ENCODE measurements at places on chromosomes 2 and 18.

- DNase-seq: no peak
Observed at GRCh38 chr2:196275646-196276352, 104.4 kb upstream of the STK17B start.

GRCh38 chr2:105774781-105775337 is 30.1 kb downstream of the NCK2 start:
- no peak for DNase-seq

- peak; percentile 65 for DNase-seq
Observed at GRCh38 chr2:68925295-68925896, 27.3 kb downstream of the GKN2 start.

DNA sequence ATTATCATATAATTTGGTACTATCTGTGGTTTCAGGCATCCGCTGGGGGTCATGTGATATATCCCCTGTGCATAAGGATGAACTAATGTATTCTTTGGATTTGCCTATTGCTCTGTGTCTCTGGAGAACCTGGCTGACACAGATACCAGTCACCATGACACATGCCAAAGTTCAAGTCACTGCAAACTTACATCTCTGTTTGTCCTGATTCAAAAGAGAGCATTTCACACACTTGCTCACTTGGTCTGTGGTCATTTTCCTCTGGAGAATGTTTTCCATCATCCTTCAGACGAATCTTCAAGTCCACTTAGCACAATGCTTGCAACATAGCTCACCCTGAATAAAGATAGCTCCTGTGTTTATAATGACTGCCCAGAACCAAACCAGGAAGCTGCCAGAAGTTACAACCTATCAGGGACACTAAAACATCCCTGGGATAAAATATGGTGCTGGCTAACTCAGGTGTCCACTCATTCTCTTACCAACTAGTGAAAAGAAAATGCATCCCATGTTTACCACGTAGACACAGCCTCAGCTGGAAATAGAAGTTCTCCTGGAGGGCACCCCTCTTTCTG is 18.1 kb downstream of the SULT1C3 start:
- no peak for DNase-seq

- DNase-seq: no peak
Observed at GRCh38 chr2:207683879-207684627, 27.4 kb upstream of the CCNYL1 start.

DNA sequence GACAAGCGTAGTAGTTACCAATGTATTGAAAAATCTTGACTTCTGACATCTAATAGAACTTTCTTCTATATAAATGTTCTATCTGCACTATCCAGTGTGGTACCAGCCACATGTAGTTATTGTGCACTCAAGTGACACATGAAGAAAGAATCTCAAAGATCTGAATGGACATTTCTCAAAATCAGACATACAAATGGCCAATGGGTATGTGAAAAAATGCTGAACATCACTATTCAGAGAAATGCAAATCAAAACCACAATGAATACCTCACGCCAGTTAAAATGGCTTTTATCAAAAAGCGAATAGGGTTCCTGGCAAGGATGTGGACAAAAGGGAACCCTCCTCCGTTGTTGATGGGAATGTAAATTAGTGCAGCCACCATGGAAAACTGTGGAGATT is 37.5 kb upstream of the SMCHD1 start:
- no peak for DNase-seq

GRCh38 chr2:46239175-46239846 is 57.9 kb upstream of the EPAS1 start:
- DNase-seq: no peak

DNA sequence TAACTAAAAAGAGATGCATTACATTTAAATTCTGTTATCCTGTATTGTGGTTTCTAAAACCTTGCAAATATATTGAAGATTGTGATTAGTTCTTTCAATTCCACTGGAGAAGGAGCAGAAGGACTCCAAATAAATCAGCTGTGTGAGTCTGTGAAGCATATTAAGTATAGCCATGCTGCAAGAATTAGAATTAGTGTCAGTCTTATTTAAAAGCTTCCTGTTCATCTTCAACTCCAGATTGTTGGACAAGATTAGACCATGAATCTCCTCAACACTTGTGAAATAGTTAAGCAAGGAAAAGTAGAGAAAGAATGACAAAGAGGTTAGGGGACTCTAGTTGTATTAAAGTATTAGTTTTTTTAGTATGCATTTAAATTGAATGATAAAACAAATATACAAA is 92.5 kb upstream of the LRP1B start:
- DNase-seq: no peak

DNA sequence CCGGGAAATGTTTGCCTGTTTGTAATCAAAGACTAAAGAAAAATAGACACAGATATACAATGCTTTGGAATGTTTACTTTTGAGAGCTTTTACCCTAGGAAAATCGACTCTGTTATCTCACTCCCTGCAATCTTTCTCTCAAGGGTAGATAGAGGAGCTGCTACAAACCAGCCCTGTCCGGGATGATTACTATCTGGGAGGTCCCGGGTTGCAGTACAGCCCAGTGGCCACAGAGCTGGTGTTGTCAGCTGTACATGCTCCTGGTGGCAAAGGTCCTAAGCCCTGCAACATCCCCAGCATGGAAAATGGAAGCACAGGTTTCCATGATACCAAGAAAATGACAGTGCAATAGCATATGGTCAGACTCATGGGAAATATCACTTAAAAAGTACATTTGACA is 570.5 kb upstream of the SOX11 start:
- no peak for DNase-seq

- peak; percentile 53 for DNase-seq
Observed at GRCh38 chr2:218898109-218898878, 17.6 kb downstream of the WNT10A start.

- DNase-seq: no peak
Observed at GRCh38 chr2:238955648-238956531, 108.0 kb downstream of the TWIST2 start.
